ENCODE measurements at places on chromosomes 12 and 14. TPM values are rescaled to one million over a fixed set of nuclear protein-coding genes. Genes with fewer than 3 reads are reported as not detected.

- DNase-seq = no peak
Observed at GRCh38 chr14:101879529-101880336, 84.6 kb upstream of the DYNC1H1 start.

Gene CLEC9A
- 0.57 TPM for total RNA-seq

GRCh38 chr12:12975322-12976077, 23.5 kb upstream of the GPRC5D start:
- no peak for DNase-seq

GRCh38 chr12:27279826-27280225, 35.7 kb downstream of the STK38L start:
- DNase-seq = no peak

Gene WDHD1
- 6.6 TPM for total RNA-seq

- DNase-seq = no peak
Observed at GRCh38 chr14:34682787-34683321, 31.5 kb downstream of the CFL2 start.

DNA sequence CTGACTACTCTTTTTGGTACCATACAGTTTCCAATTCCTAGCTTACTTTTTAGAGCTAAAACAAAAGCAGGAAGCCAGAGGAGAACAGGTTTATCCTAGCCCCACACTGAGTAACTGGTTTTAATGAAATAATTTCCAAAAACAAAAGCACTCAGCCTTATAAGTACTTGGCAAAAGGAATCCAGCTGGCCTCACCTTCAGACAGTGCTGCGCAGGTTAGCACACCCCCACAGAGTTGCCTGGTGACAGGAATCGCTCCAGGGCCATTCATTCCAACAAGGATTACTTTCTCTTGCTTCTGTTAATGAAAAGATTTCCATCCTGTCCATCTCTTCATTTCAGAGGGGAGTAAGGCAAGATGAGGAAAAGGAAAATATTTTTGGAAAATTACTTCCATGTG, 84.6 kb downstream of the SCFD1 start:
- DNase-seq = no peak
